Suppressor macrophage (primary cell): ENCODE measurements at places on chromosomes 6 and 20.

DNA sequence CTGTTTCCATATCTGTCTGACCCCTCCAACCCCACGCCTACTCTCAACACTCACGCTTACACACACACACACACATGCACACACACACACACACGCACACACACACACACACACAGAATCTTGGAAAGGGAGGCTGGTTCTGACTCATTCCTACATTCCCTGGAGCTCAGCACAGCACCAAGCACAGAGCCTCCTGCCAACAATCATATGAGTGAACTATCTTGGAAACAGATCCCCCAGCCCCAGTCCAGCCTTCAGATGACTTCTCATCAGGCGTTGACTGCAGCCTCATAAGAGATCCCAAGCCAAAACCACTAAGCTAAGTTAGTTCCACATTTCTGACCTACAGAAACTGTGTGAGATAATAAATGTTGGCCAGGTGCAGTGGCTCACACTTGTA is 14.1 kb upstream of the HCK start:
- DNase-seq: no peak

GRCh38 chr20:38581013-38581412 is at the start of gene ADIG:
Gene ADIG, plus strand, starts transcription at chr20:38581197. Its CDS starts 54 bp downstream, at chr20:38581251.
- no peak for DNase-seq

DNA sequence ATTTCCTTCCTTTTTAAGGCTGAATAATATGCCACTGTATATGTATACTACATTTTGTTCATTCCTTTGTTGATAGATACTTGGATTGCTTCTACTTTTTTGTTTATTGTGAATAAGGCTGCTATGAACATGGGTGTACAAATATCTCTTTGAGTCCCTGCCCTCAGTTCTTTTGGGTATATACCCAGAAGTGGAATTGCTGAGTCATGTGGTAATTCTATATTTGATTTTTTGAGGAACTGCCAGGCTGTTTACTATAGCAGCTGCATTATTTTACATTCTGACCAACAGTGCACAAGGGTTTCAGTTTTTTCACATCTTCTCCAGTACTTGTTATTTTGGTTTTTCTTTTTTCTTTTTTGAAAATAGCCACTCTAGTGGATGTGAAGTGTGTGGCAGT is 34.1 kb downstream of the CDS2 start:
- DNase-seq: no peak

DNA sequence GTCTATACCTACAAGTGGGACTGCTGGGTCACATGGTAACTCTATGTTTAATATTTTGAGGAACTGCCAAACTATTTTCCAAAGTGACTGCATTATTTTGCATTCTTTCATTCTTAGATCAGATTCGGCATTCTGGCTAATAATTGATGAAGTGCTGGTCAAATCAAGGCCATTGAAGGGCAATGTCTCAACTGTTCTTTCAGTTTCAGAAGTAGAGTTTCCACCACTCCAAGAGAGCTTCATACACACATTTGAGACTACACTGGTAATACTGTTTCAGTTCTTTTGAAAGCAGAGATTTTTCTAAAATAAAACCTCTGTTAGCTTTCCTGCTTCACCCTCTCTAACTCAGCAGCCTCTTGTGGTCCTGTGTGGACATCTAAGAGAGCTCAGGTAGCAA is 154.5 kb downstream of the CFAP61 start:
- DNase-seq: no peak

- DNase-seq: no peak
Observed at GRCh38 chr6:139508576-139508975, 134.1 kb upstream of the CITED2 start.

- no peak for DNase-seq
Observed at GRCh38 chr6:155130161-155130853, 133.5 kb upstream of the CLDN20 start.

DNA sequence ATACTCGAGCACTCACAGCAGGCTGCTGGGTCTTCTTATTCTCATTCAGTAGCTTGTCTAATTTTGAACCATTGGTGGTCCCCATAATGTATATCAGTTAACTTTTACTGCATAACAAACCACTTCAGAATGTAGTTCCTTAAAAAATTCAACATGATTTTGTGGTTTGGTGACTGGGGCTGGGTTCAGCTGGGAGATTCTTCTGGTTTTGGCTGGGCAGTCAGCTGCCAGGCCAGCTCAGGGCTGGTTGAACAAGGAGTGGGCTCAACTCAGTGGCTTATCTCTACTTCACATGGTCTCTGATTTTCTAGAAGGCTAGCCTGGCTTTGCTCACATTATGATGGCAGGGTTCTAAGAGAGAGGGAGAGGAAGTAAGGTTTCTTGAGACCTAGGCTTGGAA is 292.4 kb upstream of the CHD6 start:
- DNase-seq: no peak

DNA sequence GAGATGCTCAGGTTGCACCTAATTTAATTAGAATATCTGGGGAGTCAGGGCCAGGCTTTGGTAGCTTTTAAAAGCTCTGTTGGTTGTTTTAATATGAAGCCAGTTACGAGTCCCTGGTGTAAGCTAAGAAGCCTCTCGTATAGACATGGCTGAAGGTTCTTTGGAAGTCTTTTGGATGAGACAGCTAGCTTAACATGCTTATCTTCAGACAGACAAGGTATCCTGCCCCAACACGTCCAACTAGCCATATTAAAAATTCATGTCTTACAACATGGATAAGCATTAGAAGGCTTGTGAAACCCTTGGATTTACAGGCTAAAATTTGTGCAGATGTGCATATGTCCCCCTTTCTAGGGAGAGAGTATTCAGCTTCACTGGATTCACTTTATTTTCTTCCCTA is 105.7 kb upstream of the KCNK16 start:
- no peak for DNase-seq
